ENCODE measurements at places on chromosomes 5 and 9.

DNA sequence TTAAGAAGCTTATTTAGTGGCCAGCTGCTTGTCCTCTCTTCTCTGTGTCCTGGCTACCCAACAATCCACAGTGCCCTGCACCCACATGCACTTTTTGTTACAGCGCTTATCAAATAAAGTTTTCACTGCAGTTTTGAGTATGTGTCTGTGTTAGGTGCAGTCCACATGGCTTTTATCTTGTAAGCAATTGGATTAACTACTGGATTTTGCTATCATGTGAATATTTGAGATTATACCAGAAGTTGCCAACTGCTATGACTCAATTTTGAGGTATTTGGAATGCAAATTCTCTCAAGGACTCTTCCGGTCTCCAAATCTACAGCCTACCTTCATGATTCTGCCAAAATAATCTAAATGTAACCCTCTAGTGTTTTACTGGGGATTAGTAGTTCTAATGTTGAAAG, 690.2 kb downstream of the NR2F1-AS1 start:
- DNase-seq = no peak

GRCh38 chr9:129177443-129177790, 644 bp downstream of the IER5L start:
- no peak for DNase-seq

DNA sequence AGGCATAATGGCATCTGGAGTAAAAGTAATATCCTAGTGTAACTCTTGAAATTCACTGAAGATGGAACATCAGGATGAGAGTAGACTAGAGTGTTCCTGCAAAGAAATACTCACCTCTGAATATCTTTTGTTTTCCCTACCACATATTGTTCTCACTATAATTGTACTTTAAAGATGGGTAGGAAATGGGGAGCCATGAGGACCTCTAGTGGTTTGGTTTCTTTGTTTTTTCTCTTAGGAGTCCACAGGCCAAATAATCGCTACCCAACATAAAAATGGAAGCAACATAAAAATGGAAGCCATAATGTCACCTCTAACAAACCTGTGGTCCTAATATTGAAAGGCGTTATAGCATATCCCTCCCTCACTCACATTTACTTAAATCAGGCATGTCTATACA, 2375.8 kb downstream of the MAT2B start:
- no peak for DNase-seq

DNA sequence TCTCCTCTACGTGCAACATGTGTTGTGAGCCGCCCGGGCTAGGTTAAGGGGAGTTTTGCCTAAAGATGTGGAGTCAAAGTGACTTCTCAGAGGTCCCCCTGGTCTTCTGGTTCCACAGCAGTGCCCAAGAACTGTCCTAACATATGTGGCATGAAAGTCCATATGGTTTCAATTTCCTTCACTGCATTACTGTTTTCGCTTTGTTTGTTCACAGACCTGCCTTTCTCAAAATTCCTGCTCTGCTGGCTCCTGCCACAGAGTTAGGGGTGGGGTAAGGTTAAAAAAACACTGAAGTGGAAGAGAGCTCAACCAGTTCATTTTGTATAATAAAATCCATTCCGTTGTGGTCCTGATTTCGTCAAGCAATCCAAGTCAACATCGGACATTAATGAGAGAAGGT, 289.4 kb downstream of the DMAC1 start:
- DNase-seq = no peak

- no peak for DNase-seq
These were observed 1.5 kb downstream of the PIP5K1B start for GRCh38 chr9:68706363-68707201.

DNA sequence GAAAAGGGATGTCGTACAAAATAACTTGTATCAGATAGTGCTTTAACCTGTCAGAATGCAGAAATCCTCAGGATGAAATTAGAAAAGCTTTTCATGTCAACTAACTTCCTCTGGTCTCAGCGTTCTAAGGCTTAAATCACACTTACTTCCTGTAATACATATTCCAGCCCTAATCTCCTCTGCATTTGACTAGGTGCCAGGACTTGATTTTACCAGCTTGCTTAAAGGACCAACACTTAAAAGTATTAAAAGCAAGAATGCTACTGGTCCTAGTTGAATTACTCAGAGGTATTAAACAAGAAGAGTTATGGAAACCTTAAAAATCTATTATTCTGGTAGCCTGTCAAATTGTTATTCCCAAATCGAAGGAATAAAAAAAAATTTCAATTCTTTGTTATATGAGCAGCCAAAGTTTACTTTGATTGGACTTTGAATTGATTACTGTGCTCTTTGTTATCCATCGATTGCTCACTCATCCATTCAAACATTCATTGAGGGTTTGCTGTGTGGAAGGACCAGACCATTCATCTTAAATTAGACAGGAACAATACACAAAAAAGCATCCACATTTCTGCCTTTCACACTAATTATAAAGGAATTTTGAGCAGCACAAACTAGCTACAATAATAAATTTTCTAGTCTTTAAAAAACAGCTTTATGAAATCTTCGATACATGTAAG, 108.7 kb downstream of the MUSK start:
- no peak for DNase-seq

DNA sequence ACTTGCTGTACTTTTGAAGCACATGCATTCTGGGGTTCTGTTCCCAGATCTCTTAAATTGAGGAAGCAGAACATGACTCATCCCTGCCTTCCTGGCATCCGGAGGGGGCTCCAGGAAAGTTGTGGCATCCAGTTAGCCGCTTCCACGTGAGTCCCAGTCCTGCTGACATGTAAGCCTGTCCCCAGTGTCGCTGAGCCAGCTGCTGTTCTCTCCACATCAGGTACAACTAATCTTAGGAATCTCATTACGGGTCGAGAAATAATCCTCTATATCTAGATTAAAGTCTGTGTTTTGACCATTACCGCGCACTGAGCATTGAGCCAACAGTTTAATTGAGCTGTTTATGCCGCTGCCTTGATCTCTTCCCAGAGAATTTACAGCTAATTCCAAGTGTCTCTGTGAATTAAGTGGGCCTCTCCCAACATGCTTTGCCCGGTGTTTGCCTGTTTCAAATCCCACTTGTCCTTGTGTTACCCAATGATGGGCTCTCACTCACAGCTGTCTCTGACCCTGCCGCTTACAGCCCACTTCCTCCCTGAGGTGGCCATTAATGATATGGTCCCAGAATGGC, 10.5 kb upstream of the SHB start:
- DNase-seq = no peak

DNA sequence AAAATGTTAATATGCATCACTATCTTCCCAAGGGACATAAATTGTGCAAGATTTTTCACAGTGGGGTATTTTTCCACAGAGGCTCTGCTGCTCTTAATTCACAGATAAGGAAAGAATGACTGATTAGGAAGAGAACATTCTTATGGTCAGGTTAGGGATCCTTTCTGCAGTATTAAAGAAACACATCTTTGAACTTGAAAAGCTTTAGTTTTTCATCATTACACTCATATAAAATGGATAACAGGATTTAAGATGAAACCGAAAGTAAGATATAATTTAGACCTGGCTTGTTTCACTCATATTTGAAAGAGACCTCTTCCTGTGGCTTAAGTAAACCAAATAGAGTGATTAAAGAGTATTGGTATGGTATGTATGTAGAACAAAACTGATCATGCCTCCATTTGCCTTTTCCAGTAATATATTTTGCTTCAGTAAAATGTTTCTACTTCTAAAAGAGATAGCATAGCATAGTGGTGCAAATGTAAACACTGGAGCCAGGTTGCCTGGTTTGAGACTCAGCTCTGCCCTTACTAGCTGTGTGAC, 160.0 kb downstream of the PRR16 start:
- no peak for DNase-seq

GRCh38 chr5:164191240-164191639, 685.8 kb downstream of the MAT2B start:
- no peak for DNase-seq

DNA sequence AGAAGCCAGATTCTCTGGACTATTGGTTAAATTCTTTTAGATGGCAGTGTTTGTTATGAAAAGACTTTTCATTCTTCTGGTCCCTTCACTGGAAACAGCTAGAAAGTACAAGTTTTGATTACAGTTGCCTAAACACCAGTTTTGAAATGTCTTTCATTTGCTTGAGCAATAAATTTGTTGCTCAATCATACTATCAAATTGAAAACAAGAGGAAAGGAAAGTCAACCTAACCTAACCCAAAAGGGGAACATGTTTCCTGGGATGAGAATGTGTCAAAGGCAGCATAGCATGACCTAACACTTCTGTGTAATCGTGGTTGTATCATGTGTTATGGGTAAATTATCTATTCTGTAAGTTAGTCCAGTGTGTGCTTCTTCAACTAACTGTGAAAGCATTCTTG, 213.2 kb downstream of the TMC1 start:
- no peak for DNase-seq

- no peak for DNase-seq
These were observed 33.4 kb downstream of the PCDHGC5 start for GRCh38 chr5:141522301-141522700.

DNA sequence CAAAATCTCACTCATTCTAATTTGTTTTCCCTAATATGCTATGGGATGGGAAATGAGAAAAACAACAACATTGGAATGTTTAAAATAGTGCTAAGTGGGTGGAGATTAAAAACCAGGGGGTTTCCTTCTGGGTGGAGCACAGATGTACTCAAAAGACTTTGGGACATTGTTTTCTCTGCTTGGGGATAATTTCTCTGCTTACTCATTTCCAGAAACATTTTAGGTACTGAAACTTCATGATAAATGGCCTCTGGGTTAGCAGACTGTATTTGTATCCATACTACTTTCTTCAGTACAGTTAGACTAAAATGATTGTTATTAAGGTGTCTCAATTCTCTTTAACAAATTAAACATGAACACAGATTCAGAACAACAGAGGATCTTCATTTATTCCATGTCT, 17.4 kb downstream of the ELOVL7 start:
- DNase-seq = no peak

- no peak for DNase-seq
These were observed 7.7 kb downstream of the TRIM32 start for GRCh38 chr9:116694785-116695291.

- no peak for DNase-seq
These were observed 32.4 kb downstream of the FYB1 start for GRCh38 chr5:39186722-39187539.

DNA sequence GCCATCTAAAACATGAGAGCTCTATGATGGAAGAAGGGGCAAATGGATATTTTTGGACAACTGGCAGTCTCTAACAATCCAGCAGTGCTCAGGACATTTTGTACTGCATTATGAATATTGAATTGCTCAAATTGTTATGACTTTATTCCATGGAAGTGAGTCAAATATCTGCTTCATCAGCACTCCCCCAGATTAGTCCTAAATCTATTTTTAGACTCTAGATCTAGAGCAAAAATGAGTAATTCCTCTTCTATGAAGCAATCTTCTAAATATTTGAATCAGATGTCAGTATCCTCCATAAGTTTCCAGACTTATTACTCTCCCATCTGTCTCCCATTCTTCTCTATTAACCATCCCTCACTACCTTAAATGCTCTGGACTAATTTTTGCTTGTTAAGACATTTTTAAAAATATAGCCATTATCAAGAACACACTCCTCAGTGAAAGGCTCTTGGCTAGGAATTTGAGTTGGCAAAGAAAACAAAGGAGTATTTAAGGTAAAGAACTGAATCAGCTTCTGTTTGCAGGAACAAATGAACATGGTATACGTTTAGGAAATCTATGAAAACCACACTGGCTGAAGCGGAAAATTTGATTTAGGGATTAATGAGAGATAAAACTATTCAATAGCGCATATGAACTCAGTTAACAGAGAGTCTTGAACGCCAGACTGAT, 300.9 kb downstream of the MCTP1 start:
- DNase-seq = no peak

DNA sequence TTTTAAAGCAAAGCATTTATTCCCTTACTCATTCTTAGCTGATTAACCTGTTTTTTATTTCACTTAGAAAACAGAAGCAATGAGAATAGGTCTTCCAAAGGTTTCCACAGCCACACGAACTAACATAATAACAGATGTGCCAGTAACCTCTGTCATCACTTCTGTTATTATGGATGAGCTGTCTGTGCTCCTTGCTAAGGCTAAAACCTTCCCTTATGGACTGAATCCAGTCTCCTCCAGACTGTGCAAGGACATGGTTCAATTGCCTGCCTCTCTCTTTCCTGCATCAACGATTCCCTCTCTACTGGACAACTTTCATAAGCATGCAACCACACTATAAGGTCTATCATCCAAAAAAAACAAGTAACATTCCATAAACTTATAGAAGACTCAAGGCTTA, 1446.2 kb downstream of the MAT2B start:
- DNase-seq = no peak

DNA sequence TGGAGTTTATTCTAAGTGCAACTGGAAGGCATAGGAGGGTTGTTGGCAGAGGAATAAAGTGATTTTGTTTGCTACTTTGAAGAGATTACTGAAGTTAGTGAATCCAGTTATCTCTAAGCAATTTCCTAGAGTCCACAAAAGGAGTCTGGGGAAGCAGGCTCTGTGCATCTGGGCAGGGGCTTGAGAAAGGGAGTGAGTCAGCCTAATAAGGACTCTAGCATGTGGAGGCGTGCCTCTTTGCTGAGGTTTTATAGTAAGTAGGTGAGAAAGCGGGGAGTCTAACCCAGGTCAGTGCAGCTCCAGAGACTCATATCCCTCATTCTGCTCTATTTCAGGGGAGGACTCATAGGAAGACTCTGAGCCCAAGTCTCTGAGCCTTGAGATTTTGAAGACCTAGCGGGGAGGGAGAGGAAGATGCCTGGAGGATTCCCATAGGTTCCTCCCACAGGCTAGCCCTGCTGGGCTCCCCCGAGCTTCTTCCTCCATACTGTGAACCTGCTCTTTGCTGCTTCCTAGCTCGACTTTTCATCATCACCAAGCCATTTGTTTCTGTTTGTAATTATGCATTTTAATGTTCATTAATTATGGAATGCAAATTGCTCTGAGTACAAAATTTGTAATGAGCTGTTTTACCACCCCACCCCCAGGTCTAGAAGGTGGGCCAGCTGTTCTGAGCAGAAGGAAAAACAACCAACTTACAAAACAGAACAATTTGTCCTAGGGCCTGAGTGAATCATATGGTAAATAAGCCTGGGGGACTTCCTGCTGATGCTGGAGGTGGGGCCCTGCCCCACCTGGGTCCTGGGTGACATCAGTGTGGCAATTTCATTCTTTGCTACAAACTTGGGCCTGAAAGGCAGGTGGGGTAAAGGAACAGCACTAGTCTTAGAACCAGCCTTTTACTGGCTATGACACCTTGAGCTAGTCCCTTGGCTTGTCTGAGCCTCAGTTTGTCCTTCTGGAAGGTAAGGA, 150.2 kb downstream of the TRIM32 start:
- no peak for DNase-seq
